Activated naive CD8-positive, alpha-beta T cell treated with anti-CD3 and anti-CD28 coated beads, Interleukin-2, amount 10 ng/mL, durations not matched to agents 7 days and 5 days (primary cell): ENCODE measurements at places on chromosomes 3 and 15. TPM values are rescaled to one million over a fixed set of nuclear protein-coding genes. Genes with fewer than 3 reads are reported as not detected.

Gene GOLGA6B
- not detected for total RNA-seq

Gene SLC38A3
- total RNA-seq: not detected

Gene SST
- not detected for total RNA-seq

Gene ADGRG7
- not detected for total RNA-seq

Gene GABRA5
- not detected for total RNA-seq

Gene SUCNR1
- total RNA-seq: 0.08 TPM

Gene LEKR1
- 1.5 TPM for total RNA-seq

Gene C2CD4A
- not detected for total RNA-seq

Gene PLA2G4E
- total RNA-seq: not detected

Gene ANKRD34C
- total RNA-seq: not detected

Gene ROBO1
- 5.3 TPM for total RNA-seq

Gene TUSC7
- total RNA-seq: not detected

- no peak for DNase-seq
Observed at GRCh38 chr15:89338036-89338435, 3.4 kb upstream of the POLG start.

DNA sequence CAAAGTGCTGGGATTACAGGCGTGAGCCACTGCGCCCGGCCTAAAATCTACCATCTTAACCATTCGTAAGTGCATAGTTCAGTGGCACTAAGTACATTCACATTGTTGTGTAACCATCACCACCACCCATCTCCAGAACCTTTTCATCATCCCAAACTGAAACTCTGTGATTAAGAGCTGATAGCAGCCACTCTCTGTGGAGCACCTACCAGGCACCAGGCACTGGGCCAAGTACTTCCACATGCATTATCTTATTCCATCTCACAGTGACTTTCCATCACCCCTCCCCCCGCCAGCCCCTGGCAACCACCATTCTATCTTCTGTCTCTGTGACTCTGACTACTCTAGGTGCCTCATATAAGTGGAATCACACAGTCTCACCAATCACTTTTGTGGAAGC, 2.3 kb upstream of the INSYN1 start:
- no peak for DNase-seq

- DNase-seq: no peak
Observed at GRCh38 chr3:167184511-167184910, 195.6 kb downstream of the ZBBX start.

DNA sequence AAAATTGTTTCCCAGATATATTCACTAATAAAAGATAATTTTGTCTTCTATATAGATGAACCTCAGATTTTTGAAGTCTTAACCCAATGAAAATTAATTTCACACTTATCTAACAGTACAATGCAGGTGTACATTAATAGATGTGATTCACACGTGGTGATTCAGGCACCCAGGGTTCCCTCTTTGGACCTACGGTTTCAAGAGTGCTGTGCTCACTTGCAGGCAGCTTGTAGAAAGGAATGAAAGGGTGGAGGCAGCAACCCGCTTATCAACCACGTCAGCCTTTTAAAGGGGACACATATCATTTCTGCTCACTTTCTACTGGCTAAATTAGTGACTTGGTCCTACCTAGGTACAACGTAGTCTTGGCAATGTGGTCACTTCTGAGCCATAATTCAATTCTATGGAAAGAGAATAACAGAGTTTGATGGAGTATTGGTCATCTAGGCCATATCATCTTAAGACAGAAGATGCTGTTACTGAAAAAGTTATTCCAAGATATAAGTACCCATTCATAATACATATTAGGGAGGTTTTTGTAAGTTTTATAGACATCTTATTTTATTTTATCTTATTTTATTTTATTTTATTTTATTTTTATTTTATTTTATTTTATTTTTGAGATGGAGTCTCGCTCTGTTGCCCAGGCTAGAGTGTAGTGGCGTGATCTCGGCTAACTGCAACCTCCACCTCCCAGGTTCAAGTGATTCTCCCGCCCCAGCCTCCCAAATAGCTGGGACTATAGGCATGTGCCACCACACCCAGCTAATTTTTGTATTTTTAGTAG, 37.9 kb downstream of the ACP3 start:
- DNase-seq: no peak

GRCh38 chr3:186013312-186013711, 75.5 kb upstream of the TRA2B start:
- DNase-seq: no peak

GRCh38 chr3:60086811-60087210, 1037.0 kb upstream of the CFAP20DC start:
- peak; percentile 32 for DNase-seq

- no peak for DNase-seq
Observed at GRCh38 chr3:4596612-4597011, 103.5 kb downstream of the ITPR1 start.

DNA sequence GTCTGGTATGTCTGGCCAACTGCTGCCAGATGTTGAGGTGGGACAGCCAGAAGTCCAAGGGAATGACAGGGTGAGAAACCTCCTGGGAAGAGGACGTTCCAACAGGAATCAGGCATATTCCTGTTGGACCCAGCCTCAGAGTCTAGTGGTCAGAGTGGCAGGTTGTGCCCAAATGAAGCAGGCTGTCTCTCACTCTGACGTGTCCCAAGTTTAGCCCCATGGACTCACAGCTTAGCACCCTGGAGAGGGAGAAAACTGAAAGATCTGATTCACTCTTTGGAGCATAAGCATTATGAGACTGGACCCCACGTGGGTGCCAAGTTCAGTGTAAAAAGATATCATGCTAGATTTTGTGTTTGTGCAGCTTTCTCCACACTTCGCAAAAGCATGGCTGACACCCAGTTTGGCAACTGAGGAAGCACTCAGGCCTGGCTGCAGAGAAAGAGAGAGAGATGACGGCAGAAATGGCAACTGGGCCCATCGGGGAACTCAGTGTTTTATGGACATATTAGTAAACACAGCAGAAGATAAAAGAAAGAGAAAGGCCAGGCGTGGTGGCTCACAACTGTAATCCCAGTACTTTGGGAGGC, 88.2 kb upstream of the LMCD1 start:
- DNase-seq: no peak

- DNase-seq: no peak
Observed at GRCh38 chr3:112333381-112334317, 693 bp downstream of the CD200 start.

GRCh38 chr15:96344706-96345559, 14.4 kb downstream of the NR2F2 start:
- DNase-seq: no peak

DNA sequence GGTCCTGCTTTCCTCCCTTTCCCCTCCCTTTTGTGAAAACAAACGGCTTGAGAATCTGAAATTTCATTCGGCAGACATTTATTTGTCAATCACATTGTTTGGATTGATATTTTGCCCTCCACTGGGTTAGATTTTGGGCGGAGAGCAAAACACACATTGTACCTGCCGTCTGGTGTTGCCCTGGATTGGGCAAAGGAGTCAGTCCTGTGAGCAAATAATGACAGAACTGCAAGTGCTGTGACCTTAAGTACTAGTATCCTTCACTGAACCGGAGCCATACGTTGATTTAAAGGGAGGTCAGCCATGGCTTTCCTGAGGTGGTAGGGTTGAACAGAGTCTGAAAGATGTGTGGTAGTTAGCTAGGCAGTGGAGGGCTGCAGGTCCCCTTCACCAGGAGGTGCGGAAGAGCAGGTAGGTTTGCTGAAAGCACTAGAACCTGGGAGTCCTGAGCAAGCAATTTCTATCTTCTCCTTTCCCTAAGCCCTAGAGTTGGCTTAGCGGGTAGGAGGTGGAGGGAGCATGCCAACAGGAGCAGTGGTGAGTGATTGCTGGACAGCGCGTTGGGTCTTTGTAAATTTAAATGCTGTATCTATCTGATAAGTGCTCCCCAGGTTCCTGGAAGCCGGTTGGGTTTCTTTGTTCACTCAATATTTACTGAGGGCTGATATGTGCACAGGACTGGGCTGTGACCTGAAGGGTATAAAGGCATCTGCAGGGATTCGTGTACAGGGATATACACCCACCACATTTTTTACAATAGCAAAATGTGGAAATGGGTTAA, 2.0 kb downstream of the PDIA5 start:
- no peak for DNase-seq

DNA sequence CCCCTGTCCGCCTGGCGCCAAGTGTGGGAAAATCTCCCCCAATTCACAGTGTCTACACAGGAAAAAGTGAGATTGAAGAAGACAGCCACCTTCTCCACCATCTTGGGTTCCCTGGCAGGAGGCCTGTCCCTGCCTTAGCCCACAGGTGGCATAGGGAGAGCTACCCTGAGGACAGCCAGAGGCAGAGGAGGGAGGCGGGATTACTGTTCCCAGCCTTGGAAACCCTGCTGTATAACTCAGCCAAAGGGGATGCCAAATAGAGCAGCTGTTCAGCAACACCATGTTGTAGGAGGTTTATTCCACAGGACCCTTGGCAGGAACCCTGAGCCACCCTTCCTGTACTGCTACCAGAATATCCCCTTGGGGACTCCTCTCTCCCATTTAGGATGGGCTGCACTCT, 54.8 kb downstream of the PAK2 start:
- no peak for DNase-seq

GRCh38 chr3:190458040-190458439, 8.3 kb upstream of the TMEM207 start:
- no peak for DNase-seq

GRCh38 chr3:181839039-181839915, 127.6 kb downstream of the SOX2 start:
- no peak for DNase-seq

- DNase-seq: no peak
Observed at GRCh38 chr3:159925248-159925647, 63.4 kb upstream of the IL12A start.

GRCh38 chr15:44501768-44502366, 35.1 kb upstream of the EIF3J start:
- no peak for DNase-seq

DNA sequence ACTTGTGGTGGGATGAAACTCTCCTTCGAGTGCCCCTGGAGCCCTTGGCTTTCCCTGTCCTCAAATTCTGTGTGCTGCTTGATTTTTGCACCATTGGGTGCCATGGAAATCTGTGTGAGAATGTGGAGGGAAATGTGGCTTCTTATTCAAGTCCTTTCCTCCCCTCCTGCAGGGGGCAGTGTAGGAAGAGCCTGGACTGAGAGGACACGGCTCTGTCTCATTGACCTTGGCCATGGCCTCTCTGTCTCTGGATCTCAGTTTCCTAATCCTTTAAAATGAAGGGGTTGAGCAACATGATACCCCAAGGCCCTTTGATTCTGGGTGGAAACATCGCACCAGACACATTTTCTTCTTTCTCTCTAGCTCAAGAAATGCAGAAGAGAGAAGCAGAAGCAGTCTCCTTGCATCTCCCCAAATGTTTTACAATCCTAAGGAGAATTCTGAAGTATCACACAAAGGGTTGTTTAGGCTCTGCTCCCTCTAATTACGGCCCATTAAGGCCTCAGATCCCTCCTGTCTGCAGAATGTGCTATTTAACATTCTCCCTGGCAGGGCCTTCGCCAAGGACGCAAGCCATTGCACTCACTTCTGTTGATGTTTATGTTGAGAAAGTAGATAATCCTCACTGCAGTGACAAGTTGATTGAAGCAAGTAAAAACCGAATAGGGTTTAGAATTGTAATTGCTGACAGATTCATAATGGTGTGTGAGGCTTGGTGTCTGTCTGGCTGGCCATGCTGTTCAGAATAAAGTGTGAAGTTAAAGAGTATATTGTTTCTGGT, 169.1 kb downstream of the TPRG1 start:
- no peak for DNase-seq

- peak; percentile 65 for DNase-seq
Observed at GRCh38 chr3:72887705-72888545, at the start of gene GXYLT2. Gene GXYLT2, plus strand, starts transcription at chr3:72888046. Its CDS starts 188 bp downstream, at chr3:72888234.

DNA sequence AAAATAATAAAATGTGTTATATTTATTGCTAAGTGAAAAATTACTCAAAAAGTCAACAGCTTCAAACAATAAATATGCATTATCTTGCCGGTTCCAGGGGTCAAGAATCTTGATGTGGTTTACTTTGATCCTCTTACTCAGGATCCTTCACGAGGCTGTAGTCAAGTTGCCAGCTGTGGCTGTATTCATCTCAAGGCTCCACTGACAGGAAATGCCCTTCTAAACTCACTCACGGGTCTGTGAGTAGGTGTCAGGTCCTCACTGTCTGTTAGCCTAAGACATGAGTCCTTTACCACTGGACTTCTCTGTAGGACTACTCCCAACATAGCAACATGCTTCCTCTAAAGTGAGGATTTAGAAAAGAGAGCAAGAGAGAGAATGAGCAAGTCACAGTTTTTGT, 983.0 kb downstream of the SI start:
- no peak for DNase-seq

DNA sequence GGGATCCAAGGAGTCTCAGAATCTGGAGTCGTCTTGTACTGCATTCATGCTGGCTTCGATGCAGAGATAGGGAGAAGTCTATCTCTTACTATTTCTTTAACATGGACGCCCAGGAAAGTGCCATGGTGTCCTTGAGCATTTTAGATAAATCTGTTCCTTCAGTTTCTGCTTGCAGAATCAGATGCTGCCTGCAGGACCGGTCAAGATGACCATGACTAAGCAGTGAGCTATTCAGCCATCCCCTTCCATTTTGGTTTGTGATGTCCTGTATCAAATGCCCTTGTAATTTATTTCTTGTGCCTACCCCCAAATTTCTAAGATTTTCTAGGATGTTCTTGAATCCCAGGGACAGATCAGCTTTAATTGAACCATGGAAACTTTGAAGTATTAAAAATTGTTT, 139.4 kb upstream of the TP63 start:
- DNase-seq: no peak

DNA sequence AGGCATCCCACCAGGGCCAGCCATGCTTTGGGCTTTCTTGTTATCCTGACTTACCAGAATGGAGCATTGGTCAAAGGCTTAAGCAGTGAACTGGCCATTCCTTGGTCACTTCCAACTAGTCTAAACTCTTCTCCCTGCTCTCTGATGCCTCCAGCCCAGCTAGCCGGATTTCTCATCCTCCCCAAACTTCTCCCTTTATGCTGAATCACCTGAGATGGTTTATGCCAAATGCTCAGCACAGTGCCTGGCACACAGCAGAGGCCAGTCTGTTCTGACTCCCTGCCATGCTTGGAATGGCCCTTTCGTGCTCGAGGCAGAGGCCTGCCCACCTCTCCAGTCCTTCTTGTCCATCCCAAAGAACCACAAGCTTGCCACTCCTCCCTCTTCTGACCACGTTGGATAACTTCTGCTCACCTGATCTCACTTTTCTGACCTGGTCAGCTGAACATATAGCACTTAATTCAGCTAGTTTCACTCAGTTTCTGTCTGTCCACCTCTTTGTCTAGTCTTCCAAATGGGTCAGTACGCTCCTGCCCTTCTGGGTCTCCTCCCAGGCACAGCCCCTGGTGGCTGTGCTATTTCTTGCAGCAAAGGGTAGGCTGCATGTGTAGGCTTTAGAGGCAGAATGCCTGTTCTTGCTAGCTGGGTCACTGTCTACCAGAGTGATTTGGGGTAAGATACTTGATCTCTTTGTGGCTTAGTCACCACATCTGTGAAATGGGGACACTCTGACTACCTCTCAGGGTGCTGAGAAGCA, 2.2 kb upstream of the RBP1 start:
- DNase-seq: no peak

DNA sequence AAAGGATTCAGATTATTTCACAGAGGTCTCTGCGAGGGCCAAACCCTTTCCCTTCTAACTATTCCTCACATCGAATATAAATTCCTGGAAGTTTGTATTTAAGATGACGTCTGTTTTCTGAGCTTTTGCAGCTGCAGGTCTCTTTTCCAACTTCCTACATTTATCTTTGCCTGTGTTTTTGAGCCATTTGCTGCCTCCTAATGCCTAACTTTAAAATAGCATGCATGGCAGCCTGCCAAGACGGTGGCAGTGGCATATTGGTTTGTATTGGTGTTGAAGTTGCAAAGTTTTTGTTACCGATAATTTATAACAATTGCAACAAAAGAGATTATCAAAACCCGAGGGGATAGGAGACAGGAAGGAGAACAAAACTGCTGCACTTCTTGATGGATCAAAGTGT, 187.1 kb upstream of the DNAJC19 start:
- DNase-seq: no peak

- DNase-seq: peak; percentile 25
Observed at GRCh38 chr3:110314512-110315114, 757.0 kb upstream of the NECTIN3 start.
